ENCODE measurements at places on chromosomes 3 and 15. TPM values are rescaled to one million over a fixed set of nuclear protein-coding genes. Genes with fewer than 3 reads are reported as not detected.

The CTNNB1 gene
- 571 TPM for total RNA-seq

The DHFR2 gene
- 1.6 TPM for total RNA-seq

The MOBP gene
- under 0.01 TPM for total RNA-seq

DNA sequence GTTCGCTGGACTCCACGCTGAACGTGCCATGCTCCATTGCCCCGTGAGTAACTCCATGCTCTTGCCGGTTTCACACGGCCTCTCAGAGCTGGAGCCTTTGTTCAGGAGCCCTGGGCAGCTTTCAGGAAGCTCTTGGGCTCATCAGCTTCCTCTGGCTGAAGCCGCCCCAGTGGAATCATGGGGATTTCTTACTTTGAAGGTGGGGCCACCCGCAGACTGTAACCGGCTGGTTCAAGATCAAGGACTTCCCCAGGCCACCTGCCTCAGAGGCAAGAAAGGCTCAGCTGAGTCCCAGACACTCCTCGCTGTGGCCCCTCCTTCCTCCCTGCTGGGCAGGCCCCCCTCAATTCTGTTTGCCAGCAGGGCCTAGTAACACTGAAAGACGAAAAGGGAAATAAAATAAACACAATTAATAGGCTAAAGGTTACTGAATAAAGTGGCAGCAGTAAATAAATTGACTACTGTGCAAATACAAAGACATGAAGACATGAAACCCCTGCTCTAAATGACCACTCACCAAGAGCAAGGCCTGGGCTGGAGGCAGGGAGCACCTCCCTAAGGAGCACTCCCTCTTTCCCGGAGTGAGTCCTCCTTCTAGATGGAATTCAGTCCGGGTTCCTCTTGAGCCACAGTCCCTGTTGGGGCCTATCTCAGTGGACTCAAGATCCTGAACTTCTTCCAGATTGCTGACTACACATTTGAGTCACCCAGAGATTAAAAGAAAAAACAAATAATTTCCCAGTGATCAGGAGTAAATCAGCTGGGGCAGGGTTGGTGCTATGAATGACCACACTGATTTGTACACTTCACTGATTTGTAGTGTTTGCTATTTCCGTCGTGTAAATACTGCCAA, 51.0 kb downstream of the ZDHHC19 start:
- no peak for DNase-seq

GRCh38 chr3:119794971-119795612, 13.2 kb downstream of the NR1I2 start:
- no peak for DNase-seq

The KBTBD8 gene
- 1.9 TPM for total RNA-seq

DNA sequence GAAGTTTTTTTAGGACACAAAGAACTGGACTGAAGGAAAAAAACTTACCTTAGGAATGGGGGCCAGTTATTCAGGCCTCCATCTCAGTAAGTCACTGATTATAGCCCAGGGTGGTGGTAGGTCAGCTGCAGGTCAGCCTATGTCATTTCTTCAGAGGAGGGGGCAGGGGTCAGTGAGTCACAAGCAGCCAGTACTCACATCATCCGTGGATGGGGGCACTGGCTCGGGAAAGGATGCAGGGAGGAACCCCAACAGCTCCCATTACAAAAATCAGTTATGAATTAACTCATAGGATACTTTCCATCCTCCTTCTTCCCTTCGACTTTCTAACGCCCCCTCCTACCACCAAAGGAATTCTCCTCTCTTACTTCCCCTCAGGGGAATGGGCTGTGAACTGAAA, 578.3 kb downstream of the PDCD6IP start:
- DNase-seq, result no peak

DNA sequence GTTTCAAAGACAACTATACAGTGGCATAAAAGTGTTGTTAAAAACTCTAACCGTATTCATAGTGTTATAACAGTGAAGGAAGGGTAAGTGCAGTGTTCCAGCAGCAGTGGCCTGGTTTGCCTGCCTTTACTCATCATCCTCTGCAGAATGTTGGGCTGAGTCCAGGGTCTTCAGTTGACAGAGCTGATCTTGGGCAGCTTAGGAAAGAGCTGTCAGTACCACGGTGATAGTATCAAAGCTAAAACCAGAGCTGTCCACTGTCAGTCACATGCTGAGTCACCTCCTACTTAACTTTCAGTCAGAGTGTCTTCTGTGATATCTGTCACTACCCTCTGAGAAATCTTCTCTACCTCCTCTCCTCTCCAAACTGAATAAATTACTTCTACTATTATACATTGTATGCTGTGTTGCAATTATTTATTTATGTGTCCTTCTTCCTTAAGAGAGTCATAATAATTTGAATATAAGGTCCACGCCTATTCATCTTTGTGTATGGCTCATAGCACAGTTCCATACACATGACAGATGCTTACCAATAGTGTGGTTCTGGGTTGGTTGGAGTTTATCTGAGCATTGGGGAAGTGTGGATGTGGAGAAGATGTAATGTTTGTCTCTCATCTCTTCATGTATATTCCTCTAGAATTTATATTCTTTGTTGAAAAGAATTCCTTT, 242.1 kb downstream of the ZIC1 start:
- DNase-seq, result no peak

DNA sequence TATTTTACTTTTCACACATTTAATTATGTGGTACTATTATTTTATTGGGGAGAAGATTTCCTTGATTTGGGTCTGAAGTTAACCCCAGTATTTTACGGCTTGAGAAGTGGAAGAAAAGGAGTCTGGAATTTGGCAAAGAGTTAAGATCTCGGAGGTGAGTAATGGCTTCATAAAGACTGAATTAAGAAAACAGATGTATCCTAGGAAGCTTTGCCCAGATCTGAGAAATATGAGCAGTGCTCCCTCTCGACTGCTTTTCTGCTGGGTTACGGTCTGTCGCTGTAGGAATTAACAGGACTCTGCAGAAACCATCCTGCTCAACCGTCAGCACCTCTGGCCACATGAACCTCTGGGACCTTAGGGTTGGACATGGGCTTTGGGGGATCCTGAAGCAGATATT, 163.6 kb upstream of the NDN start:
- DNase-seq, result no peak

DNA sequence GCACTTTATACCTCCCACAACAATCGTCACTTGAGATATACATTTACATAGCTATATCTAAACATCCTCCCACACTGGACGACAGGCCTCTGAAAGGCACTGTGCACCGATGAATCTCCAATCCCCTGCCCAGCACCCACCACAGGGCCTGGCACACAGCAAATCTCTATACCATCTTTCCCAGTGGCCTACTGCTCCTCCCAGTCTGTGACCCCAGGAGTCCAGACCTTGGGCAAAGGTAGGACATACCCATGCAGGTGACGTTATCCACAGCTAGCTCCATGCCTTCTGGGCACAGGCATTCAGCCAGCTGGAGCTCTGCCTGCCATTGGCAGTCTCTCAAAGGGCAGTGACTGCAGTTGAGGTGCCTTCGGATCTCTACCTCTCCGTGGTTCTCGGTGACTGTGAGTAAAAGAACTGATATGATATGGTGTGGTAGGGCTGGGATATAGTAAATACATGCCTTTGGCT, 5.8 kb downstream of the LTK start:
- DNase-seq, result no peak

- DNase-seq, result no peak
Measured at GRCh38 chr15:29233566-29233965, 36.1 kb downstream of the NSMCE3 start.

- DNase-seq, result no peak
Measured at GRCh38 chr15:53984221-53984620, 6.0 kb downstream of the UNC13C start.

- no peak for DNase-seq
Measured at GRCh38 chr15:70605606-70606410, 157.6 kb downstream of the UACA start.

The IMPG2 gene
- 0.27 TPM for total RNA-seq

The KCNH8 gene
- 0.54 TPM for total RNA-seq
